ENCODE measurements at places on chromosomes 6 and 20. TPM values are rescaled to one million over a fixed set of nuclear protein-coding genes. Genes with fewer than 3 reads are reported as not detected.
A peak's percentile ranks its signal among the peaks of the same experiment; 100 is the strongest.

GRCh38 chr20:59976156-59976782 is 18.0 kb downstream of the CDH26 start:
- DNase-seq, result no peak

DNA sequence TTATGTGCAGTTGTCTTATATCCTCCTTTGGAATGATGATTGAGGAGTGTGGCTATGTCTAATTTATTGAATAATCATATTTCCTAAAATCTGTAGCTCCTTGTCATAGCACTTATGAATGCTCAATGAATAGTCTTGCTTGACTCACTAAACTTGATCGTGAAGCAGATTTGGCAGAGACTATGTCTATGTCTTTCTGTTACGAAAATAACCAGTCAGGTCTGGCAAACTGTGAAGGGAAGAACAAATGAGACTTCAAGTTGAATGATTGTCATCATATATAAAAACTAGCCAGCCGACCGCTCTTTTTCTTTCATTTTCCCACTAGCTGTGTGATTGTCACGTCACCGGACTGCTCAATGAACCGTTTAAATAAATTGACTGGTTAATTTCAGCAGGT is 1303.9 kb upstream of the GJE1 start:
- peak; percentile 4 for DNase-seq

GRCh38 chr6:107576852-107577251 is 86.9 kb downstream of the SOBP start:
- peak; percentile 14 for DNase-seq

DNA sequence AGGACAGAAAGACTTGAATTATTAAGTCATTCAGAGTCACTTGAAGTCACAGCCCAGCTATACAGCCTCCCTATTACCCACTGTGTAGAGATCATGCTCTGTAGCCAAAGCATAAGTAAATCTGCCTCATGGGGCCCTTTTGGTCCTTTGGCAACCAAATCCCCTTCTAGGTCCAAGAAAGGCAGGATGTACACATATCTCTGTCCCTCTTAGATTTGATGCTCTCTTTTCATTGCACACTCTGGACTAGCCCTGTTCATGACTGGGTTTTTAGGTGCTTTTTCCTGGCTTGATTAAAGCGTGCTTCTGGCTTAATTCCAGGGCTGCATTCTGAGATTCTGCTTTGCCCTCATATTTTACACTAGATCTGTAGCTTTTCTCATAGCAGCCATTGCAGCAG is 296.8 kb downstream of the TENT5A start:
- no peak for DNase-seq

DNA sequence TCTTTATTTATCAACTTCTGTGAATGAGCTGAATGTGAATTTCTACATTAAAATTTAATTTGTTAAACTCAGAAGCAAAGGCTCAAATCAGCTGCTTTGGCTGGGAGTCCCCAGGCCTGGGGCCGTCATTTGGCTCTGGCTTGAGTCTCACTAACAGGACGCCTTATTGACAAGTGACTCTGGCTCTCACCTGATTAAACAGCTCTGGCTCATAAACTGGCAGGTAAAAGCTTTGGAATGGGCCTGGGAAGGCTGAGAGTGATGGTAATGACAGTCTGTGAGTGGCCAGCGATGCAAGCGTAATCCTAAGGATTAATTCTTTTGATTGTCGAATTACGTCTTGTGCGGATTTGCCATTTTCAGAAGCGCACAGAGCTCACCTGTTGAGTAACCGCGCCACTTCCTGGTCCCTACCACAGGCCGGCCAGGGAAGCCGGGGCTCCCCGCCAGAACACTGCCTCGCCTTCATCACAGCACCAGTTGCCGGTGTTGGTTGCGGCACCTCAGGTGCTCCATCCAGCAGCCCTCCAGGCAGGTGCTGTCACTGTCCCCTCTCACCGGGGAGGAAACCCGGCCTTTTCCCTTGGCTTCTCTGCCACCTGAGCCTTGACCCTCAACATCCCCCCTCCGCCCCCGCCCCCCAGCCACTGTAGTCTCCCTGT is 110.7 kb downstream of the ZDHHC14 start:
- no peak for DNase-seq

GRCh38 chr6:41231246-41231645 is 3.1 kb downstream of the TREML4 start:
- DNase-seq, result no peak

GRCh38 chr6:116090251-116090650 is 10.4 kb upstream of the NT5DC1 start:
- DNase-seq, result no peak

- no peak for DNase-seq
Observed at GRCh38 chr6:131210469-131210868, 75.2 kb downstream of the AKAP7 start.

GRCh38 chr20:62925420-62926228 is 681 bp downstream of the DIDO1 start:
- peak; percentile 50 for DNase-seq

- DNase-seq, result no peak
Observed at GRCh38 chr20:62063981-62064769, 1.5 kb downstream of the TAF4 start.

DNA sequence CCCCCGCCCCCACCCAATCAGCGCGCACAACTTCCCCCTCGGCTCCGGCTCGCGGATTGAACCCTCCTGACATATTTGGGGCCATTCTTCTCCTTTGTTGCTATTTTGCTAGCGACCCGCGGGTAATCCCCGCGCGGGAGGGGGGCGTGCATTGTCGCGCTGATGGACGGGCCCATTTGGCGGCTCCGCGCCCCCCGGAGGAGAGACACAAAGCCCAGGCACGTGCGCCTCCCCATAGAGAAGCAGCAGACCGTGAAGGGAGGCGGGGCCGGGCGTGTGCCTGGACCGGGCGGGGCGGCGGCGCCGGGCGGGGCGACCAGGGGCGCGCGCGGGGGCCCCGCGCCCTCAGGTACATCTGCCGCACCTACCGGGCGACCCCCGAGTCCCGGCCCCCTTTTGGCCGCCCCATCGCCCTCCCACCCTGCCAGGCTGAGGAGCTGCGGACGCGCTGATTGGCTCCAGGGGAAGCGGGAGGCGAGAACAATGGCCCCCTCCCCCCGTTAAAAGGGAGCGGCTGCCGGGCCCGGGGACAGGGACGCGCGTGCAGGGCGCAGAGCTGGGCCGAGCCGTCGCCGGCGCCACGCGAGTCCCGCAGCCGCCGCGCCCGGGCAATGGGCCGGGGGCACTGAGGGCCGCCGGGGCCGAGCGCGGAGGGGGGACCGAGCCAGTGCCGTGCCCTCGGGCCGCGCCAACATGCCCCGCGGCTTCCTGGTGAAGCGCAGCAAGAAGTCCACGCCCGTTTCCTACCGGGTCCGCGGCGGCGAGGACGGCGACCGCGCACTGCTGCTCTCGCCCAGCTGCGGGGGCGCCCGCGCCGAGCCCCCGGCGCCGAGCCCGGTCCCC is at the start of gene INSM1:
TSS of gene INSM1 (plus strand) at position 530 of the 843 bp plus-strand sequence. CDS start at position 694, 164 bp downstream.
- DNase-seq, result no peak

DNA sequence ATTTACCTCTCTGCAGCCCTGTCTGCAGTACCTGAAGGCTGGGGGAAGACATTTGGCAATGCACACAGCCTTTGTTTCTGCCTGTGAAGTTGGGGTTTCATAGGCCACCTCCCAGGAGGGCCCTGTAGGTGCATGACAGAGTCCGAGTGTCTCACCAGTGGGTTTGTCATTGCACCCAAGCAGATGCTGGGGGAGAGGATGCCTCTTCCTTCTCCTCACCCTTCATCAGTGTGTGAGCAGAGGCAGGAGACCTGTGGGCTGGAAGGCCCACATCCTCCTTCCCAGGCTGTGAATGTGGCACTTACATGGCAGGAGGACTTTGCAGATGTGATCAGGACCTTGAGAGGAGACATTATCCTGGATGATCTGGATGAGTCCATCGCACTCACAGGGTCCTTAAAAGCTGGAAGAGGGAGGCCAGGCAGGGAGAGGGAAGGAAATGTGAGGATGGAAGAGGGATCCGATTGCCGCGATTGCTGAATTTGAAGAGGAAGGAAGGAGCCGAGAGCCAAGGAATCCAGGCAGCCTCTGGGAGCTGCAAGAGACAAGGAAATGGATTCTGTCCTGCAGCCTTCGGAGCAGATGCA is 30.4 kb downstream of the SYNJ2 start:
- DNase-seq, result no peak

DNA sequence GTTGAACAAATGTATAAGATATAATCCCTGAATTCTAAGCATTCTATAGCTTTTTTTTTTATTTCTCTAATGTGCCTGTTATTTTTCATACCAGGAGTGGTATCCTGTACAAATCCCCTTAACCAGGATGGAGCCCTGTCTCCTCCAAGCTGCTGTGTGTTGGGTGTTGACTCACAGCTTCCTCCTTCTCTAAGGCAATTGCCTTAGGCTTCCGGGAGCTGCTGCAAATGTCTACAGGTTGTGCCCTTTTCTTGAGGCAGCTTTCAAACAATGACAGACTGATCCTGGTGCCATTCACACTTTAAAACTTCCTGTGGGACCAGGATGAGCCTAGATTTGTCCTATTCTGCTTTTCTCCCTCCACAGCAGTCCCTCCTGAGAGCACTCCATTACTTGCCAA is 173.2 kb downstream of the BTBD3 start:
- DNase-seq, result no peak

GRCh38 chr20:49297605-49298530 is 20.0 kb upstream of the ZNFX1 start:
- DNase-seq, result no peak

GRCh38 chr6:7058250-7058923 is 49.4 kb upstream of the RREB1 start:
- peak; percentile 97 for DNase-seq

- no peak for DNase-seq
Observed at GRCh38 chr6:54428431-54428830, 120.2 kb downstream of the TINAG start.

- DNase-seq, result no peak
Observed at GRCh38 chr20:24708411-24709295, 239.2 kb downstream of the SYNDIG1 start.

DNA sequence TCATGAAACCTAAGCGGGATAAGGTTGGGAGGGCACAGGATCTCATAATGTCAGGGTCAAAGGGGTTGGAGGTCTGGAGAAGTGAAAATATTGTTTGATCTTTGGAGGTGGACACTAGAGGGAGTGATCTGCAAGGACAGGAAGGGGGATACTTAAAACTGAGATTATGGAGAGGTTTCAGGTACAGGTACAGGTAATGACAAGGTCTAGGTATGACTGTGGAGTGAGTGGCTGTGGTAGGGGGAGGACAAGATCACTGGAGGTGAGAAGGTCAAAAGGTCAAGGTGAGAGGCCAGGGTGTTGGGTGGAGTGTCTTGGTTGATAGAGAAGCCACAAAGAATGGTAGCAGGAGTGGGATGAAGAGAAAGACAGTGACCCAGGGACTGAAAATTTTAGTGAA is 16.8 kb upstream of the NOTCH4 start:
- no peak for DNase-seq

- no peak for DNase-seq
Observed at GRCh38 chr6:17226786-17227233, 54.4 kb upstream of the RBM24 start.

The PHACTR3 gene
- 0.06 TPM for total RNA-seq

The ERVFRD-1 gene
- total RNA-seq, result not detected

The SLC17A4 gene
- not detected for total RNA-seq
